ENCODE measurements at places on chromosomes 2 and 18.

- DNase-seq = no peak
These were observed 460.6 kb downstream of the CNTNAP5 start for GRCh38 chr2:124485659-124486058.

DNA sequence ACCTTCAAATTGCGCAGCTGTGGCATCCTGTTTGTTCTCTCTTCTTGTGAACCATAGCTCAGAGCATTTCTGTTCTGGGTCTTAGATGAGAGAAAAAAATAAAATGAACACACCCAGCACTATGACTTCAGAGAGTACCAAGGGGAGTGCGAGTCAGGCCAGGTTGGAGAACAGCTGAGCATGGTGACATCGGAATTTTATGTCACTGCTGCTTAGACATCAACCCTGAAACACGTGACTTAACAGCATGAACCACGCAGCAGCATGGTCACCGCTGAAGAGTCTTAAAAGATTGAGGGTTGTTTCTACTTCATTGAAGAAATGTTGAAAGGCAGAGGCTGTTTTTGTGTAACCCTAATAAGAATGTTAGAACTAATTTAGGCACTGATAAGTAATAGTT, 288.8 kb upstream of the SOX11 start:
- no peak for DNase-seq

DNA sequence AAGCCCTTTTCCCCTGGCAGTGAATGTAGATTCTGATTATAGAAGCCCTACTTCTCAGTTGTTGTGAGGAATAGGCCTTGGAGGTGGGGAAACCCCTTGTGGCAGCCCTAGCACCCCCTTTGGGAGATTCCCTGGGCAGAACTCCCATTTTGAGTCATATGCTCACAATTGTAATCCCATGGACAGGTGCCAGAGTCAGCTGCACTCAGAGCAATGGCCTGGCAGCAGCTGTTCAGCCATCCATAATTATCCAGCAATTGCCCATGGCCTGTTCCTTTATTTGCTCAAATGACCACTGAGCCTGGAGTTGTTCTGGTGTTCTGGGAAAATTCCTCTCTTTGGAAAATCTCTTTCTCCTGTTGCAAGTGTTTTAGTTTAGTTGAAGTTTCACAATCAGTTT, 71.7 kb downstream of the PTRHD1 start:
- DNase-seq = no peak

DNA sequence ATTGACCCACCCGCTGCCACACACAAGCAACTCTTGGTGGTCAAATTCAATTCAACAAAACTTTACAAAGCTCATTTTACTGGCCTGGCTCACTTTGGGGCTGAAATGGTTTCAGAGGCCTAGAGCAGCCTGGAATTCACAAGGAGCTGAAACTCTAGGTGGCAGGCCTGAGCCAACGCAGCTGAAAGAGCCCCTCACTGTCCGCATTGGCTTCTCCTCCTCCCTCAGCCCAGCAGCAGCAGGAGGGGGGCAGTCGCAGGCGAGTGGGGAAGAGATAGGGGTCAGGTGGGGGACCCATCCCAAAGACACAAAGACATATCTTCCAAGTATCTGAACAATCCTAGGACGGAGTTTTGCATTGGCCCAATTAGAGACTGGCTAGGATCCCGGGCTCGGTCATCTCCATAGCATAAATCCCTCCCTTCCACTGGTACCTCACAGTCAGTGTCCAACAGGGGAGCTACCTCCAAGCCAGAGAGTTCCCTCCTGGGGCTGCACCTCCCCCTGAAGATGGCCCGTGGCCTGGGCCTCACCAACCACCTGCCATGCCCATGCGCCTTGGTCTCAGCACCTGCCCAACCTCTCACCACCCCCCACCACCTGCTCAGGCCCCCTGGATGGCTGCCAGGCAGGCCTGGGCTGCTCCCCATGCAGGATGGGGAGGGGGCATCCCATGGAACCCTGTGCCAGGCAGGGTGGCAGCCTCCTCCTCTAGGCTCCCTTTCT, 113.4 kb downstream of the ZBTB7C start:
- DNase-seq = no peak

- no peak for DNase-seq
These were observed 38.9 kb downstream of the RAB27B start for GRCh38 chr18:54867131-54867530.

DNA sequence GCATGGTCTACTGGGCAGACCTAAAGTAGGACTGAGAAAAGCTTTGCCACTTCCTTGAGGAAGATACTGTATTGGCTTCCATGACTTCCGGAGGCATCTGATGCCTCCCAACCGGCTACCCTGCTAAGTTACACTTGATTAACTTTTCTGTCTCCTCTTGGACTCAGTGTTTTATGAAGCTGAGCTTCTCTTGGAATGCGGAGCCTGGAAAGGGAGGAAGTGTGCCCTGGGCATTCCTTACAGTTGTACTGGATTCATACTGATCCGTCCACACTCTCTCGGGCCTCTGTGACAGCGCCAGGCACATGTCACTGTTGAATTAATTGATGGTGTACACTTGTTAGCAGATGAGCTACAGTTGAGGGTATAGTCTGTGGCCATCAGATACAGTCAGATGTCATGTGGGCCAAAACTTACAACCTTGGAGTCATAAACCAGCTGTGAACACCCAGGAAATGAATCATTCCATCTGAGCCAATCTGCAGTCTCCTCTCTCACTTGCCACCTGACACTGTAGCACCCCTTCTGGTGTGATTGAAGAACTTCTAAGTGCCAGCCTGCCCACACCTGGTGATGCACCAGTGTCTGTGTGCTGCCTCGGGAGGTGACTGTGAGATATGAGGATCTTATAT, 122.5 kb downstream of the FHOD3 start:
- DNase-seq = peak; percentile 34

- DNase-seq = no peak
These were observed 830.4 kb downstream of the GALR1 start for GRCh38 chr18:78080081-78080480.

DNA sequence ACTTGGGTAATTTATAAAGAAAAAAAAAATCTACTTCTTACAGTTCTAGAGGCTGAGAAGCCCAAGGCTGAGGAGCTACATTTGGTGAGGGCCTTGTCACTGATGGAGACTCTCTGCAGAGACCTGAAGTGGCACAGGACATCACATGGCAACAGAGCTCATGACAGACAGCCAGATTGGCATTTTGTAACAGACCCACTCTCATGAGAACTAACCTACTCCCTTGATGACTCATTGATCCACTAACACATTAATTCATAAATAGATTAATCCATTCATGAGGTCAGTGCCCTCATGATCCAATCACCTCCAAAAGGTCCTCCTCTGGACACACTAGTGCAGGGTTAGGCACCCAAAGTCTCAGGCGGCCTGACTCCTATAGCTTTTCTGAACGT, 318.4 kb downstream of the GULP1 start:
- DNase-seq = no peak

DNA sequence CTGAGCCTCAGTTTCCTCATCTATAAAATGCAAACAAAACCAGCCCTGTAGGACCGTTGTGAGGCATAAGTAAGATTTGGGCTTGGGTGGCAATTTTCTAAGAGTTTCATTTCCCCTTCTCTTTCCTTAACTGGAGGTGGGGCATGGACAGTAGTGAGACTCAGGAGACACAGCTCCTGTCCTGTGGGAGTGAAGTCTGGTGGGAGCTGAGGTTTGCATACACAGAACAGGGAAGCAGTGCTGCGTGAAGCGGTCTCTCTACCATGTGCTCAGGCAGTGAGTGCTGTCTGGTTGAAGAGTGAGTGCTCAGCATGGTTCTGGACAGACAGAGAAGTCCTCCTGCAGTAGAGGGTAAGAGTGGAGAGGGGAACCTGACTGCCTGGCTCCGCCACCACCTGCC, 62.3 kb upstream of the MCFD2 start:
- no peak for DNase-seq

DNA sequence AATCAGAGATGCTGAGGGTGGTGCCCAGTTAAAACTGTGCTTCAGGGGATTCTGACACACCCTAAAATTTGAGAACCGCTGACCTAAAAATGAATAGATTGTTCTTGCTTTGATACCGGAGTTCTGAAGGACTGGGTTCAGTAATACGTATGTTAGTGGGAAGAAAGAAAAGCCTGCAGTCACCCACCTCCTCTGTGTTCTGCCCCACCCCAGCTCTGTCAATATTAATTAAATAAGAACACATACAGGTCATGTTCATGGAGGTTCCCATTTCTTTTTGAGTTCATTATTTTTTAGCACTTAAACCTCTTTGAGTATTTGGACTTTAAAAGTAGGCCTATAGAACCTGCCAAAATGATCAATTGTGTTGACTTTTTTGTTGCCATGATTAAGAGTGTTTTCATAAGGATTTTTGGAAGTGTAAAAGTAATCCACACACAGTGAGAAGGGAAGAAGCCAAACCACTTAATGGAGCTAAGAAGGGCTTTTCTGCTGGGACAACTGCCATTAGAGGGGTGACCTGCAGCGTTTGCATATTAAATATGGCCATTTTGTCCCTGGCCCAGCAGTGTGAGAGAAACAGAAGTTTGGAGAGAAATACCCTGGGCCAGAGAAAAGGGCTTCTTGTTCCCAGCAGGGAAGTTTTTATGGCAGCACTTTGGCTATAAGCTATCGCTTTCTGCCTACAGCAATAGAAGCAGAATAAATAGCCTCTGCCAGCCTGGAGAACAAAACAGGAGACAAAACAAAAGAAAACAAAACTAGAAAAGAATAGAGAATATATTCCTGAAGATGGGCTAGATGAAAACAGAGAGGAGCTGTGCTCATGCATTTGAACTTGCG, 80.7 kb upstream of the RNF152 start:
- no peak for DNase-seq

DNA sequence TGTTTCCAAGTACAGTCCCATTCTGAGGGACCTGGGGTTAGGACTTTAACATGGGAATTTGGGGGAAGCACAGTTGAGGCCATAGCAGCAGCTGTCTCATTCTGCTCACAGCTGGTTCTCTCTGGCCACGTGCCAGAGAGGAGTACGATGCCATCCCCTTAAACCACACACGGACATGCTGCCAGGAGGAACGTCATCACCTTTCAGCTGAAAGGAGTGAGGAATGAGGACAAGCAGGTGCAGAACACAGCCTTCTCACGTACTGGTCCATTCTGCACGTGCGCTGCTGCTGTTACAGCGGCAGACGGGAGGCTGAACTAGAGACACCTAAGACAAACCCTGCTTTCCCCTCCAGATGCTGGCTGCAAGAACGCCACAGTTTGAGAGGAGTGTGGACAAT, 33.5 kb downstream of the ODC1 start:
- DNase-seq = no peak
